Activated gamma-delta T cell treated with anti-CD3 and anti-CD28 coated beads, Interleukin-2, amount 50 U/mL, for 16 hours (primary cell): ENCODE measurements at places on chromosomes 12 and 14.

GRCh38 chr14:60222820-60223219 lies 26.2 kb upstream of the PPM1A start:
- DNase-seq = no peak

DNA sequence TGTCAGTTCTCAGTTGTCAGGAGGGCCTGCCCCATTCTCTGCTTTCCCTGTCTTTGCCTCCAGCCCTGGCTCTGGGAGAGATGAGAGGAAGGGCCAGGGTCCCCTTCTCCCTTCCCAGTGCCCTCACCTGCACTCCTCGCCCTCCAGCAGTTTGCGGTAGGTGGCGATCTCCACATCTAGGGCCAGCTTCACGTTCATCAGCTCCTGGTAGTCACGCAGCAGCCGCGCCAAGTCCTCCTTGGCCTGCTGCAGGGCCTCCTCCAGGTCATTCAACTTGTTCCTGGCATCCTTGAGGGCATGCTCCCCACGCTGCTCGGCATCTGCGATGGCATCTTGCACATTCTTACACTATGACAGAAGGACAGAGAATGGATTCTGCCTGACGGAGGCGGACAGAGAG lies 5.4 kb downstream of the KRT2 start:
- no peak for DNase-seq

DNA sequence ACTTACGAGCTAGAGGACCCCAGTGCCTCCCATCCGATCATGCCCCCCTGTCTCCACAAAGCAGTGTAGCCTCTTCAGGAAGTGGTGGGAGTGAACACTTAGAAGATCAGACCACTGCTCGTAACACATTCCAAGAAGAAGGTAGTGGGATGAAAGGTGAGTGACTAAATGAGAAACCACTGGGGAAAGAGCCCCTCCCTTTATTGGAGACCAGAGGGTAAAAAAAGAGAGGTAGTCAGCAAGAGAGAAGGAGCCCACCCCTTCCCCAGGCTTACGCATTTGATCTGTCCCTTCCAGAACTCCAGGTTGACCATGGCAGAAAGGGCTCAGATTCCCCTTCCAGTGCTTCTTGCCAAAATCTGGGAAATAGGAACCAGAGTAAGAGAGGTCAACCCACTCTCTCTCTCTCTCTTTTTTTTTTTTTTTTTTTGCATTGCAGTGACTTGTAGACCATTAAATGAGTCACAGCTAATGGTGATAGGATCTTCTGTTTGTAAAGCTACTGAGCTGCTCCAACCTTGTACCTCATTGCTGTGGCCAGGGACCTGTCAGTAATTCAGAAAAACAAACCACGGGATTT lies 165.4 kb downstream of the GCH1 start:
- DNase-seq = no peak

GRCh38 chr14:91580876-91581577 lies 70.9 kb upstream of the PPP4R3A start:
- DNase-seq = no peak

- DNase-seq = no peak
Measured at GRCh38 chr12:3044141-3044630, 33.0 kb upstream of the TSPAN9 start.

- no peak for DNase-seq
Measured at GRCh38 chr14:105907276-105907675, 380.9 kb downstream of the TMEM121 start.

DNA sequence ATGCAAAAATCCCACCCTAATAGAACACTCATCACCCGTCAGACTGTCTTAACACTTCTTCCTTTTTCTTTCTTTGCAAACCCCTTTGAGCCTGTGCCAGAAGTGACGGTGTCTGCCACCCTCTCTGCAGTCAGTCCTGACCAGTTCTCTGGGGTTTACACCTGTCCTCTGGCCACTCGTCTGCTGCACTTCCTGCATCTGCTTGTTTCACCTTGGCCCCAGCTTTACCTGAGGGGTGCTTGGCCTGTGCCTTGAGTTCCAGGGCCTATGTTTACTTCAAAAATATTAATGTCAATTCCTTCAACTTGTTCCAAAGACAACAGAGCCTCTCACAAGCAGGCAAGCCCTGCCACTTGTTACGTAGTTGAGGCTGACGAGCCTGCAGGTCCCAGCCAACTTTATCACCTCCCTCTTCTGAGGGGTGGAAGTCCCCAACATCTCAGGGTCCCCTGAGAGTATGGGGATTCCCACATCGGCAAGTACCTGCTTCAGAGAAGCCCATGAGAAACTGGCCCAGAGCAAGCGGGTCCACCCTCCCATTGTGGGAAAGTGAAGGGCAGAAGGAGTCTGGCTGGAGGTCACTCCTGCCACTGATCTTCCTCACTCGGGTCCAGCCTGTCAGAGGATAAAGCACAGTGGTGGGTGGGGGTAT lies 205.4 kb downstream of the DAD1 start:
- DNase-seq = peak; percentile 24

DNA sequence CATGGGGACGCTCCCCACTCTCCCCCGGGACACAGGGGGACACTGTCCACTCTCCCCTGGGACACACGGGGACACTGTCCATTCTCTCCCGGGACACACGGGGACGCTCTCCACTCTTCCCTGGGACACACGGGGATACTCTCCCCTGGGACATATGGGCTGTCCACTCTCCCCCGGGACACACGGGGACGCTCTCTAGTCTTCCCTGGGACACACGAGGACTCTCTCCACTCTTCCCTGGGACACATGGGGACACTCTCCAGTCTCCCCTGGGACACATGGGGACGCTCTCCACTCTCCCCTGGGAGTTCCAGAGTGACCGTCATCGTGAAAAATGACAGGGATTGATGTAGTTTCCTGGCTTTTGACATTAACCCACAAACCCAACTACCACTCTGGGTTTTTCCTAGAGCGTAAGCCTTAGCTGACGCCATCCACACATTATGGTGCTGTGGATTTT lies 3.0 kb upstream of the P2RX2 start:
- DNase-seq = no peak

- no peak for DNase-seq
Measured at GRCh38 chr14:64741200-64741599, 37.0 kb downstream of the PLEKHG3 start.

GRCh38 chr12:45933504-45933903 lies 56.9 kb downstream of the SCAF11 start:
- no peak for DNase-seq

DNA sequence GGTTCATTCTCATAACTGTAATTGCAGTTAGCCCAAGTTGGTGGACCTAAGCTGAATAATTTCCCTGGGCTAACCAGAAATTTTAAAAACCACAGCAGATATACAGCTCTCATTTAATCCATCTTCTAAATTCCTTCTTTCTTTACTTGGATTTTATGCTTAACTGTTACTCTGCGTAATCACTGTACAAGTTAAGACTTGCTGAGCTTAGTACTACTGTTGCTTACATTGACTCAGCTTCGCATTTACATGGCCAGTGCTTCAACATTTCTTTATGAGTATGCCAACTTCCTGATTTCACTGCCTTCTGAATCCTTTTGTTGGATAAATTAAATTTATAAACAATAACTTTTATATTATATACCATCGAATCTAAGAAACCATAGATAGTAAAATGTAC lies 147.4 kb downstream of the SLC38A4 start:
- no peak for DNase-seq

DNA sequence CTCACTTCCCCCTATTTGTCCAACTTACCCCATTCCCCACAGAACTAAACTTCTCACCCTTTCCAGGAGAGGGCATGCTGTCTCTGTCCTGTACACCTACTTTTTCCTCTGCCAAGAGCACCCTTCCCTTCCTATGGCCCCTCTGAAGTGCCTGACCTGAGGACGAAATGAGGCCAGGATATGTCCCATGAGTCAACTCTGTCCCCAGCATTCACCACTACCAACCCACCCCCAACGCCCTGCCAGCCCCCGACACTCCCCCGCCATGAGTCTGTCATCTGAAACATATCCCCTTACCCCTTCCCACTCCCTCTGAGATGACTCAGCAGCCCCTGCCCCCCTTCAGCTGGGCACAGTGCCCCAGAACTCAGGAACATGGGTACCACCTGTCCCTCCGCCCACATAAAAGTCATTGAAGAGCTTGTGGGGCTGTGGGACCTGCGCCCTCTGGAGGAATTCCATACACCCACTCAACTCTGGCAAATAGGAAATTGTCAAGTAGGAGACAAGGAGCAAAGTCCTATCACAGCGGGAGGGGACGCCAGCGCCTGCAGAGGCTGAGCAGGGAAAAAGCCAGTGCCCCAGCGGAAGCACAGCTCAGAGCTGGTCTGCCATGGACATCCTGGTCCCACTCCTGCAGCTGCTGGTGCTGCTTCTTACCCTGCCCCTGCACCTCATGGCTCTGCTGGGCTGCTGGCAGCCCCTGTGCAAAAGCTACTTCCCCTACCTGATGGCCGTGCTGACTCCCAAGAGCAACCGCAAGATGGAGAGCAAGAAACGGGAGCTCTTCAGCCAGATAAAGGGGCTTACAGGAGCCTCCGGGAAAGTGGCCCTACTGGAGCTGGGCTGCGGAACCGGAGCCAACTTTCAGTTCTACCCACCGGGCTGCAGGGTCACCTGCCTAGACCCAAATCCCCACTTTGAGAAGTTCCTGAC lies 26.3 kb downstream of the ITGA7 start:
- DNase-seq = no peak

- no peak for DNase-seq
Measured at GRCh38 chr14:23434488-23435222, 805 bp downstream of the MYH7 start.

GRCh38 chr12:5522432-5523335 lies 90.8 kb downstream of the NTF3 start:
- no peak for DNase-seq

GRCh38 chr14:101980700-101981099 lies 16.3 kb downstream of the DYNC1H1 start:
- no peak for DNase-seq

GRCh38 chr12:67892259-67893021 lies 96.8 kb upstream of the IFNG-AS1 start:
- DNase-seq = no peak

DNA sequence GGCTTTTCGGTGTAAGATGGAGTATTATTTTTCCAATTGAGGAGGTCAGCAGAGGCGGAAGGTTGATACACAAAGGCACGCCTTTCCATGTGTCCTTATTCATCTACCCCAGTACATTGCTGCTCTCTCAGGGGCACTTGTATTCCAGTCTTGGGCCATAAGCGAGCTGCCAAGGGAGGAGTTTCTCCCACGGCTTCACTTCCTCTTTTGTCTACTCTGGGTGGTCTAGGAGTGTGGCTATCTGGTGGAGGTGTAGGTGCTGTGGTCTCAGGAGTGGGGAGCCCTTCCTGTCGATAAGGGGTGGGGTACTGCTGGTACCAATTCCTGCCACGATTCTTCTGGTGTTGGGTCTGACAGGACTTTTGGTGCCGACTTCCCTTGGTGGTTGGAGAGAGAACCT lies 73.4 kb downstream of the GAS2L3 start:
- no peak for DNase-seq

DNA sequence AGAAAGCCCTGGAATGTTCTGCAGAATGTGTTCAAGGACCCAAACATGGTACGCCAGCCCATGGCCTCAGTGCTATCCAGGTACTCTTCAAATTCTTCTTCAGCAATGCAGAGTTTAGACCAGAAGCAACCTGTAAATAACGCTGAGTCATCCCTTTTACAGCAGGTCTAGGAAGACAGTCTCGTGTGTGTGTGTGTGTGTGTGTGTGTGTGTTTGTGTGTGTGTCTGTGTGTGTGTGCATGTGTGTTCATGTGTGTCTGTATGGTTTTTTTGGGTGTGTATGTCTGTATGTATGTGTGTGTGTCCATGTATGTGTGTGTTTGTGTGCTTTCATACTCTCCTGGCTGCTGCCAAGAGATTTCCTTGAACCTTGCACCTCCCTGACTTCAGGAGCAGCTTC lies 60.1 kb upstream of the RFX4 start:
- DNase-seq = no peak

DNA sequence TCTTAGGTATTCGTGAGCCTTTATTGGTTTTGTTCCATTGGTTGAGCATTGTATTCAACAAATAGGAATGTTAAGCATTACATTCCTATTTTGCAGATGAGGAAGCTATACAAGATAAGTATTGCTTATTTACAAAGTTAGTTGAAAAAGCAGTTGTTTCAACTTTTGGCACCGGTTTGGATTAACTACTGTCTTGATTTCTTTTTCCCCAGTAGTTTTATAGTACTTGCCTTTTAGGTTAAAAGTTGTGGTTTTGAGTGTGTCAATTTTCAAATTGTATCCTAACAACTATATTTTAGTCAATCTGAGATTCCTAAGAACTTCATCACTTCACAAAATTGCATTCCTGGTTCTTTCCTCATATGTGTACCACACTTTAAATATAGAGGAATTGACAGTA lies 23.8 kb upstream of the MBIP start:
- DNase-seq = no peak

GRCh38 chr14:24238527-24239037 lies 3.8 kb downstream of the TINF2 start:
- no peak for DNase-seq

DNA sequence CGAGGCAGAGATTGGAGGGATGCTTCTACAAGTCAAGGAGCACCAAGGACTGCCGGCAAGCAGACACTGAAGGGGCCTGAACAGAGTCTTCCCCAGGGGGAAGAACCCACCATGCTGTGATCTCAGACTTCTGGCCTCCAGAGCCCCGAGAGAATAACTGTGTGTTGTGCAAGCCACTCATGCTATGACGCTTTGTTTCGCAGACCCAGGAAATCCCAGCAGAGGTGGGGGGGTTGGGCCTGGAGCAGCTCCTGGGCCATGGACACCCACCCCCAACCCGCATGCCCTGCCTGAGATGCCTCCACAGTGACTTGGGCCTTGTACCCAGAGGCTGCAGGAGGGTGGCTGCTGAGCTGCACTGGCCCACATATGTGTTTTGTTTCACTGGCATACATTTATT lies 31.2 kb downstream of the ARL6IP4 start:
- DNase-seq = no peak

DNA sequence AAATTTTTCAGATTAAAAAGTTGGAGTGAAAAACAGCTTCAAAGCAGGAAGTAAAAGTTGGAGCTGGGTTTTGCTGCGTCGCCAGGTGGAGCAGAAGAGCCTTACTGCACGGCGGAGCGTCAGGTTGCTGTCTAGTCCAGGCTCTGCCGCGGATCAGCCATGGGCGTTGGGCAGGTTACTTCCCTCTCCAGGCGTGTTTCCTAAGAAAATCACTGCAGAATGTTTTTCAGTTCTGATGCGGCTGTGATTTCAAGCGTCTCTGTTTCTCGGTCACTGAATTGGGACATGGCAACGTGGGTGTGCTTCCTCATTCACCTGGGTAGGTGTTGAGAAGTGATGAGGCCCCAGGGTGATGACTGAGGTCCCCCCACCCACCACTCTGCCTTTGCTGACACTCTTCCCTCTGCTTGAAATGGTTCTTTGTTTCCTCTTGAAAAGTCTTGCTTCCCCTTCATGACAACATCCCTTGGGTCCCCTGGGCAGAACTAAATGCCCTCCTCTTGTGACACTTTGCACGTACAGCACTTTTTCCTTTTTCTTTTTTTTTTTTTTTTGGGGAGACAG lies 7.6 kb downstream of the EVL start:
- no peak for DNase-seq
